ENCODE measurements at places on chromosomes 7 and 10.
A peak's percentile ranks its signal among the peaks of the same experiment; 100 is the strongest.

DNA sequence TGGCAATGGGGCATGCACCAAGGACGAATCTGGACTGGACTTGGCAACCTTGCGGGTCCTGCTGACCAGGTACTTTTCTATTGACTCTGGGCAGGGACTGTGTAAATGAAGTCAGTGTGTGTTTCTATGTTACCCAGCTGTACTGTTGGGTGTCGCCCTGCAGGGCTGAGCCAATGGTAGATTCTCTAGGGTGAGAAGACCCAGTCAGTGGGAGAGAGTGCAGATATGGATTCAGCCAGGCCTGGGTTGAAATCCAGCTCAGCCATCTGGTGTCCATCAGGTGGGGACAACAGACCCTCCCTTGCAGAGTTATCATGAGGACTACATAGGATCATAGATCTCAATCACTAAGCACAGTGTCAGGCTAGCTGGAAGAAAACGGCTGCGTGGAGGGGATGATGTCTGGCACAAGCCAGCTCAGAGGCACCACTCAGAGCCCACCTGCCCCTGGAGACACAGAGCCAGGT, 4.9 kb upstream of the PPIF start:
- no peak for DNase-seq

GRCh38 chr10:69512901-69513300, 60.3 kb downstream of the NEUROG3 start:
- DNase-seq: no peak

GRCh38 chr10:85651497-85651882, 715.1 kb downstream of the GRID1 start:
- no peak for DNase-seq

DNA sequence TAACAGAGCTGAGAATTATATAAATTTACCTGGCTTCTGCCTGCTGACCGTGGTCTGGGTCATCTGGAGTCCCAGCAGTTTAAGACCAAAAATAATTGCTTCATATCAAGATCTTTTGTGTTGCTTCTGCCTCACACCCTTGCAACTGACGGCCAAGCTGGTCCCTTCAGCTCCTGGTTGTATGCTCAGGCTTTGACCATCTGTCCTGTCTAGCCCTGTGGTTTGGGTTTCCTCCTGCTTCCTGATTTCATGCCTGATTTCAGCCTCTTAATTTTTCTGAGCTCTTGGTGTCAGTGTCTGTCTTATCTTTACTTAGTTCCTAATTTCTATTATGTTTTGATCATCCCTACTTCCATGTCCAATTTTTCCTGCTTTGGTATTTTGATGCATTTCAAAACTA, 87.9 kb upstream of the PLXDC2 start:
- no peak for DNase-seq

GRCh38 chr10:130141460-130141859, 5.3 kb downstream of the GLRX3 start:
- no peak for DNase-seq

DNA sequence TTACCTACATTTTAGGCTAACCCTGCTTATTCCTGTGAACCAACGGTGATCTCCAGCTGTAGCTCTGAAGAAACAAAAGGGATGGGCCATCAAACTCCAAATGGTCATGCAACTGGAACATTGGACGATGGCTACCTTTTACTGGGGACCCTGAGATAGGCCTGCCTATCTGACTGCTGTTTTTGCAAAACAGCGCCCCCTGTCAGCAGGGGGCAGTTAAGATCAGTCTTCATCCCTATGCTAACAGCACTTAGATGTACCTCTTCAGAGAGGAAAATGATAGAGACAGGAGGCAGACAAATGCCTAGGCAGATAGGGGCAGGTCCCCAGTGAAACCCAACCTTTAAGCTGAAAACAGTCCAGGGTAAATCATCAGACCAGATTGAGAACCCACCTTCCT, 1085.4 kb upstream of the SORCS1 start:
- no peak for DNase-seq

GRCh38 chr7:128916643-128916915, 6.1 kb upstream of the KCP start:
- no peak for DNase-seq

GRCh38 chr7:45582136-45582749, 8.1 kb downstream of the ADCY1 start:
- DNase-seq: no peak

DNA sequence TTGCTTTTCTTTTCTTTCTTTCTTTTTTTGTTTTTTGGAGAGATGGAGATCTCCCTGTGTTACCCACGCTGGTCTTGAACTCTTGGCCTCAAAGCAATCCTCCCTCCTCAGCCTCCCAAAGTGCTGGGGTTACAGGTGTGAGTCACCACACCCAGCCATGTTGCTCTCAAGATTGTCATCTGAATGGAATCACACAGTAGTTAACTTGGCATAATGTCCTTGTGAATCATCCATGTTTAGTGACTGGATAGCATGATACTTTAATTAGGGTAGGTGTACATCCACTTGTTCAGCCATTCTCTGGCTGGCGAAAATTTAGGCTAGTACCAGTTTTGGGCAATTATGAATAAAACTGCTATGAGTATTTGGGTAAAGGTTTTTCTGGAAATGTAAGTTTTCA, 15.4 kb upstream of the GRB10 start:
- no peak for DNase-seq

DNA sequence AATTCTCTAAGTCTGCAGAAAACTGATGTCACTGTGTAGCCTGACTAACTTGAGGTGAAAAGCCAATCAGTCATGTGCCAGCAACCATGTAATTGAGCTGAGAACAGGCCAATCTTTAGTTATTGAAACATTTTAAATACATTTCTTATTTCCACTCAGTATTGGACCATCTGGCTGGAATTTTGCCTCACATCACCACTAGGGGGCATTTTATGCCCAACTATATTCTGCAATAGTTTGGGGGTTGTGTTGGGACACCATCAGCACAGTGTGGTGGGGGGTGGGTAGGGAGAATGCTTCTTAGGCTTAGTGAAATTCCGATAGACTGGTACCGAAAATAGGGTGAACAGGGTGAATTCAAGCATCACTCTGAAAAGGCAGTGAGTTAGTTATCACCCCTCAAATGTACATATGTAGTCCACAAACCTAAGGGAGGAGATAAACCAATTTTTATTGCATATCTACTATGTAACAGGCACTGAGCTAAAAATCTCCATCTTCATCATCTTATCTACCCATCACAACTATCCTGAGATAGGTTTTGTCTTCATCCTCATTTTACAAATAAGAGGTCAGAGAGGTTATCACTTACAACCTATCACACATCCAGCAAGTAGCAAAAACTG, 17.8 kb downstream of the NPSR1 start:
- no peak for DNase-seq

GRCh38 chr10:109743574-109743973, 179.7 kb downstream of the XPNPEP1 start:
- no peak for DNase-seq

DNA sequence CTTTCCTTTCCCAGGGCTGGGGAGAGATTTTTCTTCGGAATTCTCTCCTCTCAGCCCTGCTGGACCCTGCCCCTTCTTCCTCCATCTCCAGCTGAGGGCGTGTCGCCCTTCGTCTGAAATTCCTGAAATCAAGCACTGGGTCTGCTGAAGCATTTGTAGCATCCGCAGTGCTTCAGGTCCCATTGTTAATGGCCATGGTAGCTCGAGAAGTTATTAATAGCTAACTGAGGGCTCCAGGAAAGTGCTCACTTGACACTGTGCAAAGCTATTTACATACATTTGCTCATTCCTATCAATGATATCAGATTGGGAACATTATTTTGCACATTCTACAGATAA, 515 bp downstream of the FAM149B1 start:
- DNase-seq: no peak

DNA sequence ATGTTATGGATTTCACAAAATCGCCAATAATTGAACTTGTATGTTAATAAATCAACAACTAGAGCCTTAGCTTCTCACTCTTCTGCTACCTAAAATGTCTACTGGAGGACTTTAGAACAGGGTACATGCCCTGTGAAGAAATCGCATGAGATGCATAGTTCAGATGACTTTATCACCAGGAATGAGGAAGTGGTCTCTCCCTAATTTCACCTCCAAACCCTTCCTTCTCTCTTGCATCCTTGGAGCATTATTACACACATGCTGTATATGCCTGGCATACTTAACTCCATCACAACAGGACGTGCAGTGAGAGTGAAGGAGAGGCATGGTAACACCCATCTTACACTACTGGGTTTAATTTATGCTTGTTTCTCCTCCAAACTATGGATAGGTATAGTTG, 27.8 kb downstream of the RHEB start:
- DNase-seq: no peak

- DNase-seq: no peak
Measured at GRCh38 chr7:21916629-21917028, 29.1 kb downstream of the CDCA7L start.

GRCh38 chr10:34010891-34011290, 676.4 kb upstream of the NRP1 start:
- DNase-seq: no peak

- no peak for DNase-seq
Measured at GRCh38 chr7:134042307-134042706, 84.8 kb upstream of the LRGUK start.

- DNase-seq: no peak
Measured at GRCh38 chr7:25181532-25181931, 46.8 kb downstream of the NPVF start.

GRCh38 chr10:5960070-5960972, 17.0 kb downstream of the IL15RA start:
- DNase-seq: no peak

DNA sequence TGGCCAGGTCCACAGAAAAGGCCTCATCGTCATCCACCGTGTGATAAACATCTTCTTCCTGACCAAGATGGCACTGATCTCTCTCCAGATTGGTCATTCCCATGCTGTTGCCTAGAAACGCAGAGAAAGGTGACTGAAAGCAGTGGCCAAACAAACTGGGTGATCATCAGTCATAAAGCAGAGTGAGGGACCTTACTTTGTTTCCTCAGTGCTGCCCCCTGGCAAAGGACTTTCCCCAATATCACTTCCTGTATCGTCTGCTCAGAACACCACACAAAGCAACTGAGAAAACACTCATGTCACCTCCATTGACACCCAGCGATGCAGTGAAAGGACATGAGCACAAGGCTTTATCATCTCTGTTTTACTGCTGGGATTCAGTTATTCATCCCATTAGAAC, 40.0 kb upstream of the TM9SF3 start:
- DNase-seq: peak; percentile 7

DNA sequence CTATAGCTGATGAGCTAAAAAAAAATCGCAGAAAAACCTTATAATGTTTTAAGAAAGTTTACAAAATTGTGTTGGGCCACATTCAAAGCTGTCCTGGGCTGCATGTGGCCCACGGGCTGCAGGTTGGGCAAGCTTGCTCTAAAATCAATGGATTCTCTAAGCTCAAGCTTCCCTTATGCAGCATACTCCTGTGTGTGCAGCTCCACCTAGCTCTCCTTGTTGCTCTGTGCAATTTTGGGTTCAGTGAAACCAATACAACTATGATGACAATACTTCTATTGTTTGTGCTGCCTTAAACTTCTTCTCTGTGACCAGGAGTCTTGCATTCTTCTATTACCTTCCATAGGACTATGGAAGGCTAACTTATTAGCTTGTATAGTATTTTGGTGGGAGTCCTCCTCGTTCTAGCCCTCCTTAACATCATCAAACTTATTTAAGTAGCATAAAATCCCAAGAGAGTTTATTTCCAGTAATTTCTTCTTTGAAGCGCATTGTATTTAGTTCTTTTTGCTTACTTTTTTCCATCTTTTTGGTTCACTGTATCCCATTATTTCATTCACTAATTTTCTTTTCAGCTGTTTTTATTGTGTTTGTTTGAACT, 170.9 kb upstream of the SMIM30 start:
- DNase-seq: no peak

GRCh38 chr7:1555813-1556543, at the start of gene TMEM184A:
TSS of gene TMEM184A (minus strand) at chr7:1556205. CDS start at chr7:1555484, 721 bp downstream.
- DNase-seq: peak; percentile 44

DNA sequence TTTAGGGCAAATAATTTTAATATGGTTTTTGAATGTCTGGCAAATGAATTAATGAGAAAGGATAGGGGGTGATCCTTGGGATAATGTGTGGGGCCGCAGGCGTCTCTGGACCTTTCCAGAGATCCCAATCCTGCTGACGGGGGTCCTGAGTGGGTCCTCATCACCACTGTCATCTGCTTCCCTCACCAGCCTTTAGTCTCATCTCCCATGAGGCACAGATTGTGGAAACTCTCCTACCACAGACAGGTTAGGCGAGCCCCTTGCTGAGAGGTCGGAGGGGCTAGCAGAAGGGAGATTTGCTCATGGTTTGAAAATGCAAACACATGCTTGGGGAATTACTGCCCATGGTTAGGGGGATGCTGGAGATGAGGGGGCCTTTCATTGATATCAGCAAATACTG, 484.6 kb downstream of the RPS24 start:
- no peak for DNase-seq

DNA sequence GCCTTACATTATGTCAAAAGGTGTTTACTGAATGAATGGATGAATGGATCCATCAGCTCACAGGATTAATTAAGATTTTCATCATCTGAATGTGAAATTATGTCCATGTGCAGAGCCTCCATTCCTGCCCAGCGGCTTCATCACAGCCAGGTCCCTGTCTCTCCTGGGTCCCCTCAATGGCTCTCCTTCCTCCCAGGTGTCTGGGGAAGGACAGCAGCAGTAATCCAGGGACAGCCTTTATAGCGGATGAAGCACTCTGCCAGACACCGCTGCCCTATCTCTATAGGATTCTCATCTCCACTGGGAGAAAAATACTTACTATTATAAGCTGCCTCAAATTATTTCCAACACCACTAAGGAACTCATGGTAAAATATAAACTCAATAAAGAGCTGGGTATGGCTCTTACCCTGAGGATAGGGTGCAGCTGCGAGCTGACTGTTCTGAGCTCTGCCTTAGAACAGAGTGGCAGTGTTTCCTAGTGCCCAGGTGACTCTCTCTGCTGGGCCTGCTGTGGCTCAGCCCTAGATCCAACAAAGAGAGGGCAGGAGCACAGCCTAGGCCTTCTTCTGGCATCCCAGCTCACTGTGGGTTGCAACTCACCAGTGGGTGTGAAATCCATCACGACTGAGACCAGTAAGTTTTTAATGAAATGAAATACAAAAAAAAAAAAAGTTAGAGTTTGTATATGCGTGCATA, 38.3 kb downstream of the GPRIN2 start:
- DNase-seq: no peak

DNA sequence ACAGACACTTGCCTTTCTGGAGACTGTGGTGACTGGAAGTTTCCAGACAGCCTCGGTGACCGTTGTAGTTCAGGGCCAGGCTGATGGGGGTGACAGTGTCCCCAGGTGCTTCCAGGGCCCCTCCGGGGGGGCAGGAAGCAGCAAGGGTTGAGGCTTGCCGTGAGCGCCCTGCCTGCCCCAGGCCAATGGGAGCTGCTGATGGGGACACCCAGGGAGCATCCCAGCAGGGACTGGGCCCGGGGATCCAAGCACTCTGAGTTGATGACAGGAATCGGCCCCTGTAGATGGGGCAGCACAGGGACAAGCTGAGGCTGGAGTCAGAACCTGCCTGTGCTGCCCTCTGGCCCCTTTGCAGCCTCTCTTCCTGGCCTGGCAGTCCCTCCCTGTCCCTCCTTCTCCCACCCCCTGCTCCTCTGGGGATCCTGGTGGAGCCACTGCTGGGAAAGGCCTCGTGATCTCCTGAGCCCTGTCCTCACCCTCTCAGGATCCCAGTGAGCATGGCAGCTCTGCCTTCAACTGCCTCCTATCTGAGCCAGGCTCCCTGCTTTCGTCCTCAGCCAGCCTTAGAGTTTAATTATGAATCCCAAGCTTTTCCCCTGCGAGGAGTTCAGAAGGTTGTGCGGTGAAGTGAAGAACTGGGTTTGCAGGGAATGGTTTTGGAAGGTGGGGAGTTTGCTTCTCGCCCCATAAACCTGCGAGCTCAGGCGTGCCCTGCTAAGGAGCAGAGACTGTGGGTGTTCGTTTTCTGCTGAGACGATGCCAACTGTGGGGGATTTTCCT, 84.7 kb downstream of the ADCY1 start:
- DNase-seq: no peak

All from activated T-cell treated with anti-CD3 and anti-CD28 coated beads, Interleukin-2, amount 50 U/mL, for 4 hours (primary cell).